NCI-H1930 (cell line): ENCODE measurements at places on chromosomes 7 and 10.

DNA sequence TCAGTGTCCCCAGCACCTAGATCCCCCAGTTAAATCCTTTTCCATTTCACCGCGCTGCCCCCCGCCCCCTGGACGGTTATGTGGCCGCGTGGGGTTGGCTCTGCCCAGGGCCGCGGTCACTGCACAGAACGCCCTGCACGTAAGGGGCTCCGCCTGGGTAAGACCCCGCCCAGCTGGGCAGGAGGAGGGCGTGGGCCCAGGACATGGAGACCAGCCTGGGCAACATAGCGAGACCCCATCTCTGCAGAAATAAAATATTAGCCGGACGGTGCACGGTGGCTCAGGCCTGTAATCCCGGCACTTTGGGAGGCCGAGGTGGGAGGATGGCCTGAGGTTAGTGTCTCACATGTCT, 650 bp upstream of the ZFAND2A start:
- no peak for DNase-seq

DNA sequence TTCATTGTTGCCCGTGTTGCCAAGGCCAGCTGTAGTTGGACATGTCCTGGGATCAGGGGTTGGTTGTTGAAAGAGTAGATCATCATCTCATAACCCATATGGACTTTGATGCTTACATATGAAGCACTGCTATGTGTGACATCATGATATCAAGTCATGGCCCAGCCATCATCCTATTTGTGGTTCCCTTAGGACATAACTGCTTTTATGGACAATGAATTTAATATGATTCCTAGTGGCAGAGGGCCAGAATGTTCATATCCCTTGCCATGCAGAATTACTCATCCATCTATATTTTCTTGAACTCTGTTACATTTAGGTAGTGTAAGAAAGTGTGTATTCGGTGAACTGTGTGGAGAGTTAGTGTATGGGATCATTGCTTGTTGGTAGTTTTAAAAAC, 343.9 kb upstream of the LRGUK start:
- no peak for DNase-seq

GRCh38 chr10:59096631-59097030, 79.8 kb upstream of the PHYHIPL start:
- no peak for DNase-seq

GRCh38 chr7:28269700-28270361, 89.2 kb upstream of the JAZF1 start:
- DNase-seq, result no peak

DNA sequence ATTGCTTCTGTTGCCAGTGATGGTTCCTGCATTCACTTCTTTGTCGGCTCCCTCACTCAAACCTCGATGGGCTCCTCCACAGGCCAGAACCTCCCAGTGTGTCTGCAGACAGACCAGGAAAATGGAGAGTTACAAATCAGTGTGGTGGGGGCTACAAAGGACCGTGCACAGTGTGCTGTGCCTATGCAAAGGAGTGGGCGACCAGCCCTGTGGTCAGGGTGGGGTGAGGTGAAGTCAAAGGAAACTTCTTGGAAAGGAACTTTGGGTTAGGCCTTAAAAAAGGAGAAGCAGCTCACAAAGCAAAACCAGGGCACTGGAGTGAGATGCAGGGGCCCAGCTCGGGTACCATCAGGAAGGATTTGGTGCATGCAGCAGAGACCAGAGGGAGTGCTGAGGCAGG, 304.3 kb upstream of the ZMIZ1 start:
- DNase-seq, result no peak

GRCh38 chr10:116704926-116705325, 37.4 kb downstream of the HSPA12A start:
- DNase-seq, result no peak

GRCh38 chr7:25970911-25971310, 181.1 kb upstream of the NFE2L3 start:
- no peak for DNase-seq

DNA sequence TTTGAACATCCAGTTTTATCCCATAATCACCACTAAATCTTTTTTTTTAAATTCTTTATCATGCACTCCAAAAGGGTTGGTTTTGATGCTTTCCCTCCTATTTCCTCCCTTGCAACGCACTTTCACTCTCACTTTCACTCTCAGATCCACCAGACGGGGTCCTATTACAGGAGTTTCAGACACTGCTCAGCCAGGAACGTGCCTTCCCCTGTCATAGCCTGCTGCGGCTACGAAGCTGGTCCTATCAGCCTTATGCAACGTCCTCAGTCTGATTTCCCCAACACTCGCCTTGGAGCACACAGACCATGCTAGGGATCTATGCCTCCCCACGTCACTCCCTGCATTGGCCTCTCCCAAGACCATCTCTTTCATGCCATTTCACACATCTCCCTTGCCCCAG, 23.4 kb downstream of the ZPBP start:
- no peak for DNase-seq

DNA sequence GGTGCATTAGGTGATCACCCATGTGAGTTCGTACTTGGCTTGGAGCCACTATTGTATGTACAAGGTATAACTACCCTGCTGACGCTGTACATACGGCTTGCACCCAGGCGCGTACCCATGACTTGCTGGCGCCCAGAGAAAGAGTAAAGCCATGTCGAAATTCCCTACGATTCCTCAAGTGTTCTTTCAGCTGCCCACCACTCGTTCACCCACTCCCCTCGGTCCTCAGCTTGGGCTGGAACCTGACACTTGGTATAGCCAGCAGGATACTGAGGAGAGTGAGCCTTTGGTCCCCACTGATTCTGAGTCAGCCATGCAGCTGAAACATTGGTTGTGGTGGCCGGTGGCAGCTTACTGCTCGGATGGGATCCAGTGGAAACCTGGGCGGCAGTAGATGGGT, 241.5 kb downstream of the CACNA2D1 start:
- no peak for DNase-seq

DNA sequence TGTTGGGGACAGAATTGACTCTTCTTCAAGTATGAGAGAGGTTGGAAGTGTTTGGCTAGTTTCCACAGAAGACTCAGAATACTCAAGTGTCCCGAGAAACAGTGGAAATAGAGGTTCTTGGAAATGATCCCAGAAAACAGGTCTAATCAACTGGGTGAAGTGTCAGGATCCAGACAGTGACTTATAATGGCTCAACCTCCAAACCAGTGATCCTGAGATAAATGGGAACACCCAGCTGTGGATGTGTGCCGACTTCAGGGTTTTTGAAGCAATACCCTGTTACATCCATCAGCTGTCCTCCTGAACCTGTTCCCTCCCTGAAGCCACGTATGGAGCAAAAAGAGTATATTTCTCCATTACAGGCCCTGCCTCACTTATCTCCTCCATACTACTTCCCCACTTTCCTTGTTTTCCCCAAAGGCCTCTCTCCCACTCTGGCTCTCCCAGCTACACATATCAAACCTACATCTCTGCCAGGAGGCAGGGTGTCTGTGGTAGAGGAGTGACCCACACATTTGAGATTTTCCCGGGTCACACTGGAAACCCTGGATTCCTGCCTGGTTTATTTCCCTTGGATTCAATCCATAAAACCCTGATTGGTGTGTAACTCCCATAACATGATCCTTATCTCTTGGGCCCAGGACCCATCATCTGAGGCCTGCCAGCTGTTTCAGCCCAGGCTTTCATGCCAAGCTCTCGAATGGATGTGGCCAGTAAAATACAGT, 17.6 kb upstream of the ELOVL3 start:
- no peak for DNase-seq

- DNase-seq, result no peak
Measured at GRCh38 chr10:6040205-6040604, 22.0 kb downstream of the IL2RA start.

DNA sequence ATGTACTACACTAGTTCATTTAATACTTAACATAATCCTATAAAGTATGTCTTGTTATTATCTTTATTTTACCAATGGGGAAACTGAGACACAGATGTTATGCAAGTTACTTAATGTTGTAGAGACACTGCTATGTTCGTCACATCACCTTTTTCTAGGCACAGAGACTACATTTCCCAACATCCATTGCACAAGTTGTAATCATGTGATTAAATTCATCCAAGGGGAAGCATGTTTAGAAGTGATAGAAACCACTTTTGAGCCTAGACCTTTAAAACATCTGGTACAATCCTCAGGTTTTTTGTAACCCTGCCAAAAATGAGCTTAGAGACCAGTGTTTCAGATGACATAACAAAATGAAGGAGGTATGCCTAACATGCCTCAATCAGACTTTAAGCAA, 386.8 kb upstream of the HPS1 start:
- DNase-seq, result no peak

- DNase-seq, result no peak
Measured at GRCh38 chr7:100198266-100198665, 20.5 kb downstream of the STAG3 start.

DNA sequence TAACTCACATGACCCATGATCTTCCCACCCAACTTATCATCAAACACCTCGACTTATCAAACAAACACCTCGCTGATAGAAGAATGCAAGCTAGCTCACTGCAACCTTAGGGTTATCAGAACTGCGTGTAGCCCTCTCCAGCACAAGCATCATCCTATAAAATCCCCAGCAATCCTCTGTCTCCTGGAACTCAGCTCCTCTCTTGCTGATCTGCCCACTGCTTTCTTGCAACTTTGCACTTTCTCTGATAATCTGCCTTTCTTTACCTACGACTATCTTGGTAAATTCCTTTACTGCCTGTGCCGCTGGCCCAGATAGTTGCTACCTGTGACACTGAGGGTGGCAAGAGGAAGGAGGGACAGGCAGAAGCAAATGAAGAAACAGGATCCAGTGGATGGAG, 210.9 kb downstream of the ACTR3B start:
- no peak for DNase-seq

GRCh38 chr10:103416436-103417147, 20.2 kb downstream of the PDCD11 start:
- DNase-seq, result no peak

DNA sequence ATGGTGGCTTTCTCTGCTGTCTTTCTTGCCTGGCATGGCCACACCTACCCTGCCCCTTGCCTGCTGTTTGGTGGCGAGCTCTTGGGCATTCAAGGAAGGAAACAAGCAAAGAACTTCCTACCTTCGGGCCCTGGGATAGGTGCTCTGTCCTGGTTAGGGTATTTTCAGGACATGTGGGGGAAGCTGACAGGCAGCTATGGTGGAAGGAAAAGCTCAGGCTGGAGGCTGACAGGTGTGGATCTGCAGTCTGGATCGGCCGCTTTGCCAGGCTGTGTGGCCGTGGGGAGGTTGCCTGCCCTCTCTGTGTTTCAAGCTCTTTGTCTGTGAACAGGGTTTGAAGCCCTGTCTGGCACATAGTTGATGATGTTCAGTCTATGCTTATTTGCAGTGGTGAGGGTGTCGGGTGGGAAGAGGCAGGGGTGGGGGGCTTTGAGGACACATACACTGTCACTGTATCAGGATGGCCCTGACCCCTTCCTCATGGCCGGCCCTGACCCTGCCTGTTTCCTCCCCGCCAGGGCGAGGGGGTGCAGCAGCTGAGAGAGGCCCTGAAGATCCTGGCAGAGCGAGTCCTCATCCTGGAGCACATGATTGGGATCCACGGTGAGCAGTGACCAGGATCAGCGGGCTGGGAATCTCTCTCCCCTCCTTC, 73.7 kb downstream of the MYL10 start:
- no peak for DNase-seq

DNA sequence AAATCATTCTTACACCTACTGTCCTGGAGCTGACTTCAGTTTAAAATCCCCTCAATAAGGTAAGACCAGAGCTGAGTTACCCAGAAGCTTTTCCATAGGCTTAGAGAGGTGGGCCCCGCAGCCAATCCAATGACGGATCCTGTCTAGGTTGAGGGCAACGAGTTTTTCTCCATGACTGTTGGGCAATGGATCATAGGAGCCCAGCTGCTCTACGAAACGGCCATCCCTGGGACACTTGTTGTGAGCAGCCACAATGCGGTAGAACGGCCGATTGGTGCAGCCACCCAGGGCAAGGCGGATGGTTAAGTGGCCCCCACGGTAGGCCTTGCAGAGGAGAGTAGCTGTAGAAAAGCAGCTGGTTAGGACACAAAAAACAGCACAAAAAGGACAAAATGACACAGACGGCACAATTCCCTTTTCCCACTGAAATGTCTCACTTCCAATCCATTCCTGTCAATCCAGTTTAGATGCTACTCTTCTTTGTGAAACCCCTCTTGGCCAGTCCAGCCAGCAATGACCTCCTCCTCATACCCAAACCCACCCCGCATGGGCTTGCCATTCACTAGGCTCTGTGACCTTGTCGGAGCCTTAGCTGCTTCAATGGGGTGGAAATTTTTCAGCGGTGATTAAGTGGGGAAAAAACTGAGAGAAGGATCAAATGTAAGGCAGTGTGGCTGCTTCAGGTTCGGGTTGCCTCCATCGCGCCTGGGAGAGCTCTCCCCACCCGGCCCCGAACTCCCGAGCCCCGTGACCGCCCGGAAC, 580 bp downstream of the MRPS16 start:
- no peak for DNase-seq

GRCh38 chr7:76386691-76387260, 22.7 kb downstream of the SSC4D start:
- no peak for DNase-seq

GRCh38 chr10:44779511-44779910, 131.6 kb upstream of the TMEM72 start:
- no peak for DNase-seq

DNA sequence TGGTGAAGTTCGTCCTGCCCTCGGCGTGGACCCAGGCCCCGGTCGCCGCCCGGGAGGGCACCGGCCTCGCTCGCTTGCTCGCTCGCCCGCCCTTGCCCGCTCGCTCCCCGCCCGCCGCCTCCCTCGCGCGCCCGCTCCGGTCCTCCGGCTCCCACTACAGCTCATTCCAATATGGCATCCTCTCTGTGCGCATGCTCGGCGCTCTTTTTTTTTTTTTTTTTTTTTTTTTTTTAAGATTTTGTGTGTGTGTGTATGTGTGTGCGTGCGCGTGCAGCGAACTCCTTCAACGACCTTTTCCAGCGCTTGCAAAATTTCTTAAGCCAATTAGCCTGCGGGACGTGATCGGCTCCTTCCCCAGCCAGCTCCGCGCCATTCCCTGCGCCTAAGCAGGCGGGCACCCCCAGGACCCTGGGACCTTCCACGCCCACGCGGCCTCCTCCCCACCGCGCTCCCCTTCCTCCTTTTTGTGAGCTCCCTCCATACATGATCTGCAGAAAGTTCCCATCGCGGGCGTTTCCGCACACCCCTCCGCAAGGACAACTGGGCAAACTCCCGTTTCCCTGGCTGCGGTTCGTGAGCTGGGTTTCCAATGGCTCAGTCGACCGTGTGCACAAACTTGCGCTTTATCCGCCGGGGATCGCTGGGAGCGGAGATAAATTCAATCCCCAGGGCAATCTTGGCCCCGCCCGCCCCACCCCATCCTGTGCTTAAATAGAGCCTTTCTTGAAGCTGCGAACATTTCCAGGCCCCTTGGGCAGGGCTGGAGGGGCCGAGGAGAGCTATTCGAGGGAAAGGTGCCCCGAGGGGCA, at the start of gene SFMBT2:
Gene SFMBT2, minus strand, starts transcription at position 173 of the 809 bp plus-strand sequence. CDS start 29,136 bp downstream, outside the sequence.
- DNase-seq, result no peak
